ENCODE measurements at places on chromosomes 2 and 18.

GRCh38 chr18:54206447-54206846, 18.0 kb downstream of the MBD2 start:
- no peak for DNase-seq

DNA sequence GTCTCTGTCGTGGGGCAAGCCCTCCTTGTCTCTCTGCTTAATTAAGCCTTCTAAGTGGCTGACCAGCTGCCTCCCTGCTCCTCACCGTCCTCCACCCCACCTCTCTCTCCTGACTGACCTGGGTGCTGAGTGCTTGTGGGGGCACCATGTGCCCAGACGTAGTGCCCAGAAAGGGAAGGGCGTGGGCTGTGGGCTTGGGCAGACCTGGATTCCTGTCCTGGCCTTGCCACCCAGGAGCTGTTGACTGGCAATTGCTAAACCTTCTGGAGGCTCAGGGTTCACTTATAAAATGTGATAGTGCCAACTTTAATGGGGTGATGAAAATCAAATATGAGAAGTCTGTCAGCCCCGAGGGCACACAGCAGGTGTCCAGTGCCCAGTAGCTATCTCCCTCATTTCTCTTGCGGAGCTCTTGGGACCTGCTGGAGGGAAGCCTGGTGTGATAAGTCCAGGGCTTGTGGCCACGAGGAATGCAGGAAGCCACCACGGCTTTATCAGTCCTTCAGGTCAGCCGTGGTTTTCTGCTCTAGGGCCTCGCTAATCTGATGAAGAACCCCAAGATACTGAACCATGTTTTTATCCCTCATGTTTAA, 22.0 kb upstream of the INHBB start:
- DNase-seq: no peak

DNA sequence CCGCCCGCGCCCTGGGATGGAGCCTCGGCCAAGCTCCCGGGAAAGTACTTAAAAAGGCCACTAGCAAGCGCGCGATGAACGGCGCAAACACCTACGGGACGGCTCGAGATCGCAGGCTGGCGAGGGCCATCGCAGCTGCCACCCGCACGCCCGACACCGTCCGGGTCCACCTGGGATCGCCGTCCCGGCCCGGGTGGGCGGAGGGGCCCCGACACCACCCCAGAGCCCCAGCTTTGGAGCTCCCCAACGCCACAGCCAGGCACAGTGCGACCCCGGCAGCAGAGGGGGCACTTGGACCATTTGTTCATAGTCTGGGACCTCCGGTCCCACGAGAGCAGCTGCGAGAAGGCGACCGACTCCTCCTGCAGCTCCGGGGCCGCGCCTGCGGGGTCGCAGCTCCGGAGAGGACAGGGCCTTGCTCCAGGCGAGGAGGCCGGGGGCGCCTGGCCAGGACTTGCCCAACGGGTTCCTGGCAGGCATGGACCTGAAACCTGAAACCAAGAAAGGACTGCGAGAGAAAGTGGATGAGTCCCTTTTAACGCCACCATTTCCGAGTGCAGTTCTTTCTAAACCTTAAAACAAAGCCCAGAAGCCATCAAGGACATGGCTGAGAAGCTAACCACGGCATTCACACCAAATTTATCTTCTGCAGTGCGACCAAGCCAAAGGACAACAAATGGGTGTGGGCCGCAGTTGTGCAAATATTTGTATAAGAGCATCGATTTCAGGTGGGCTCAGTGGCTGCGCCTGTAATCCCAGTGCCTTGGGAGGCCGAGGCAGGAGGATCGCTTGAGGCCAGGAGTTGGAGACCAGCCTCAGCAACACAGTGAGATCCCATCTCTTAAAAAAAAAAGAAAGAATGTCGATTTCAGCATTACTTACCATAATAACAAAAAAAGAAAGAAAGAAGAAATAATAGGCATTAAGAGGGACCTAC, 54.0 kb upstream of the IMP4 start:
- no peak for DNase-seq

GRCh38 chr2:101614127-101614759, 83.3 kb upstream of the MAP4K4 start:
- no peak for DNase-seq

DNA sequence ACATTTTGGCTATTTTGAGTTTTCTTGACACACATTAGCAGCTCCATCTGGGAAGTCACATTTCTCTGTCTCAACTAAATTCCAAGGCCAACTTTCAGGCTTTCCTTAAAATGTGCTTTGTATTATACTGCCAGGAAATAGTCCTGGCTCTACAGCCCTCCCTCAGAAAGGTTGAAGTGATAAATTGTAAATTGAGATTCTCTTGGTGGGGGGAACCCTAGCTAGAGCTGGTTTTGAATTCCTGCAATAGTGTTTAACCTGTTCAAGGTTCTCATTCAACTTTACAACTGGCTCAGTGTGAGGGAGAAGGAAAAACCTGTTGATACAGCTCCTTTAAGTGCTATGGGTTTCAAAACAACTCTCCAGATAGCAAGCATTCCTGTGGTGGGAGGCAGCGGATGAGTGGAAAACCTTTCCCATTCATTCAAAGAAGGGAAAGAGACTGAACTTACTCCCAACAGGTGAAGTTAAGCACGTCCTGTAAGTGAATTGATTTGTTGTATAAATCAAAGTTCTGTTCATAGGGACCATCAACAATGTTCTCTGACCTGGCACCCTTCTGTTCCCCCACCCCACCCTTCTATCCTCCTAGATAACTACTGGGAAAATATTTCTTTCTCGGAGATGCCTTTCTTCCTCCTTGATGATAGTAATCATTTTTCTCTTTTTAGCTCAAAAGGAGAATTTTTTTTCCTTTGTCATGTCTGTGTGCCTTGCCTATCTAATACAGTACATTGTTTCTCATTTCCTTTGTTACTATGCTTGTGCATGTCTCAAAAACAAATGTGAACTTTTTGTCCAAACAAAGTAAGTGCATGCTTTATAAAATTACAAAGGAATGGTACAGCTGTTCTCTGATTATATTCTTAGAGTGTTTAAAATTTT, 44.2 kb upstream of the SLC39A10 start:
- no peak for DNase-seq

GRCh38 chr18:5969989-5970403, 74.7 kb upstream of the TMEM200C start:
- no peak for DNase-seq

DNA sequence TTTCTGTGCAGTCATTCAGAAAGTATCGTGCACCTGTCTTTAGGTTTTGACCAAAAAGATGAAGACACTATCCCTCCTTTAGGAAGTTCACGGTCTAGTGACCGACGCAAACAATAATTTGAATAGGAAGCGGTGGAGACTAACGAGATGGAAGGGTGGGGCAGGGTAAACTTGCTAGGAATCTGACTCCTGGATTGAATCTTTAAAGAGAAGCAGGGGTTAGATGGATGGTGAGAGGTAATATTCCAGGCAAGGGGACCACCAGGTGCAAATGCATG, 651 bp upstream of the TXNL1 start:
- DNase-seq: no peak

GRCh38 chr2:20326163-20326780, 24.4 kb downstream of the PUM2 start:
- peak; percentile 22 for DNase-seq

DNA sequence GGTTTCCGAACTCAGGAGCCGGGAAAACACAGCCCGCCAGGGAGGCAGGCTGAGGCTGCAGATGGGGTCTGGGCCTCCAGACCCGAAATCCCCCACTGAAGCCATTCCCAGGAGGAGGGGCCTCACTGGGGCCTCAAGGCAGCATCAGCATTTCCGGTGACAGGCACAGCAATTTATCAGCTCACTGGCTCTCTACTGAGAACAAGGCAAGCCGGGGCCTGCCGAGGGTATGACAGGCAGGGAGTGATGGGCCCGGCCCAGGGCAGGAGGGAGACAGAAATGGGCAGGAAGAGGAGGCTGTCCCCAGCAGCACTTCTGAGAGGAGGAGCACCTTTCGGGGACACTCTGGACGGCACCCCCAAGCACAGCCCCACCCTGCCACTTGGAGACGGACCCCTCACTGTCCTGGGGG, 12.5 kb downstream of the SDC1 start:
- DNase-seq: no peak

DNA sequence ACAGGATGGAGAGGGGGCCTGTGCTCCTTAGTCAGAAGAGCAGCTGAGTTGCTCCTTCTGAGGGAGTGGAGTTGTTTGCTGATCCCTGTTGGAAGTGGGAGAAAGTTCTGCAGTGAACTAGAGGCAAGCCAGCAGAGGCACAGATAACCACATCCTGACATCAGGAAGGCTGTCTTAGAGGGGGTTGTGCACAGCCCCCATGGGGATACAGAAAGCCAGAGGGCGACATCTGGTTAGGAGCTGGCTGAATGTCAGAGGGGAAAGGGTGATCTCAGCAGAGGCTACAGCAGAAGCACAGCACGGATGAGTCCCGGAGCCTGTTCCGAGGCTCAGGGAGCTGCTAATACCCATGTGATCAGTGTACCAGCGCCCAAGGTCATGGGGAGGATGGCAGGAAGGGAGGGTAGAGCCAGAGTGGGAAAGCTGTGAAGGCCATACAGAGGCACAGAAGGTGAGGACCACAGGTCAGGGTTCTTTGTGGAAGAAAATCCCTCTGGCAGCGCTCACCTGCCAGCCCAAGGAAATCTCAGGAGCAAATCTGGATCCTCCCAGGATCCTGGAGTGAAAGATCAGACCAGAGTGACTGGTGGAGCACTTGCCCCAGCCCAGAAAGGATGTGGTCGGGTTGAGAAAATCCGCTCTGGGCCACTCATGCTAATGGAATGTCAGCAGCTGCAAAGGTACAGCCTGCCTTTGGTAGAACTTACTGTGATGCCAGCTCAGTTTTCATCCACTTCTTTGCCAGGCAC, 111.8 kb downstream of the STPG4 start:
- no peak for DNase-seq

DNA sequence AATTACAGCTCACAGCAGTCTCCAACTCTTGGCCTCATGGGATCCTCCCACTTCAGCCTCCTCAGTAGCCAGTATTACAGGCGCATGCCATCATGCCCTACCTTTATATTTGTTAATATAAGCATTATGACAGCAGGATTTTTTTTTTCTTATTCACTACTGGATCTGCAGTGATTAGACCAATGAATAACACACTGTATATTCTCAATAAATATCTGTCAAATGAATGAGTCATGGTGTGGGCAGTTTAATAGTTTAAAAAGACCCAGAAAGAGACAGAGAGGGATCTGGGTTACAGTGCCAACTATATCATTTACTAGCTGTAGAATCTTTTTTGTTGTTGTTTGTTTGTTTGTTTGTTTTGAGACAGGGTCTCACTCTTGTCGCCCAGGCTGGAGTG, 62.4 kb upstream of the LTBP1 start:
- no peak for DNase-seq

DNA sequence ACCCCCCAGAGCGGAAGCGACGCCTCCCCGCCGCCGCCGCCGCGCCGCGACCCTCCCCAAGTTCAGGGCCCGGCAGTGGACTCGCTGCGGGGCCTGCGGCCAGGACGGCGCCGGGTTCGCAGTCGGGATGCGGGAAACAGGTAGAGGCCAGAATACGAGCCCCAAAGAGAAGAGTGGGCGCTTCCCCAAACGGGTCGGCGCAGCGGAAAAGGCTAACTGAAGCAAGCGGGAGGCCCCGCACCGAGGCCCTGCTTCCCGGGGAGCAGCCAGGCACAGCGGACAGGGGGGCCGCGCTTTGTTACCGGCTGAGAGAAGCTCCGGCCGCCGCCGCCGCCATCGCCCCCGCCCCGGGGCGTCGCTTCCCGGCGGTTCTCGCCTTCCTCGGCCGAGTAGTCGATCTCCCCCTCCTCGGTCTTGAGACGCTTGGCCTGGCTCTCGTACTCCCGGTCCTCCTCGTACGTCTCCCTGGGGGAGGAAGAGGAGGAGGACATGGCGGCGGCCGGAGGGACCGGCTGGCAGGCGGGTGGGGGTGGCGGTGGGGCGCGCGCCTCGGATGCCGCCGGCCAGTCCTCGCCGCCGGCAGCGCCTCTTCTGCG, 494 bp downstream of the HNRNPLL start:
- DNase-seq: peak; percentile 26

GRCh38 chr18:269480-270095, 1.7 kb upstream of the THOC1 start:
- DNase-seq: no peak

DNA sequence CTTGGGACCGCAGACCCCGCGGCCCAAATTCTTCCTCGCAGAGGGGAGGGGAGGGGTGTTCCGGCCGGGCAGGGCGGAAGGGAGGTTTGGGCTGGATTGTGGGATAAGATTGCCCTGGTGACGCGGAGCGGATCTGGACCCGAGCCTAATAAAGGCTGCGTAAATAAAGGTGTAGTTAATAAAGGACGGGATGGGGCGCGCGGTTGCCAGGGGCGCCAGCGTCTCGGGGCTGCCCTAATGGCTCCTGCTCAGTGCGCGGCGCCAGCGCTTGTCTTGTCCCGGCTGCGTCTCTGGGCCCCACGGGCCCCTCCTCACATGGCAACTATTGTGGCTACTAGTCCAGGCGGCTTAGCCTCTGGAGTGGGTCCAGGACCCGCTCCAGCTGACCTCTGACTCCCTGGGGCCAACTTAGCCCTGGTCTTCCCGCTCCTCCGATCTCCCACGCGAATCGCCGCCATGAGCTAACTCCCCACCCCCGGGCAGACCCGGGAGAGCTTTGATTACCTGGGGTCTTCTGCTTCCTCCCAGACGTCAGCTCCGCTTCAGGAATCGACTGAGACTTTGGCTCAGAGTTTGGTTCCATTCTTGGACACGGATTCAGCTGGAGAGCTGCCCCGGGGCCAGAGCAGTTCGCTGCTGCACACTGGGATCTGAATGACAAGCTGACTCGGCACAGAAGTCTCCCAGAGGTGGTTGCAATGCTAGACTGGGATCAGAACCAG, 36.5 kb downstream of the SLC25A52 start:
- DNase-seq: no peak

- DNase-seq: no peak
Measured at GRCh38 chr2:160261732-160262131, 61.7 kb upstream of the ITGB6 start.

- no peak for DNase-seq
Measured at GRCh38 chr2:175454953-175455389, 273.5 kb upstream of the ATP5MC3 start.

- peak; percentile 26 for DNase-seq
Measured at GRCh38 chr2:234257859-234258561, 207.5 kb downstream of the SPP2 start.

DNA sequence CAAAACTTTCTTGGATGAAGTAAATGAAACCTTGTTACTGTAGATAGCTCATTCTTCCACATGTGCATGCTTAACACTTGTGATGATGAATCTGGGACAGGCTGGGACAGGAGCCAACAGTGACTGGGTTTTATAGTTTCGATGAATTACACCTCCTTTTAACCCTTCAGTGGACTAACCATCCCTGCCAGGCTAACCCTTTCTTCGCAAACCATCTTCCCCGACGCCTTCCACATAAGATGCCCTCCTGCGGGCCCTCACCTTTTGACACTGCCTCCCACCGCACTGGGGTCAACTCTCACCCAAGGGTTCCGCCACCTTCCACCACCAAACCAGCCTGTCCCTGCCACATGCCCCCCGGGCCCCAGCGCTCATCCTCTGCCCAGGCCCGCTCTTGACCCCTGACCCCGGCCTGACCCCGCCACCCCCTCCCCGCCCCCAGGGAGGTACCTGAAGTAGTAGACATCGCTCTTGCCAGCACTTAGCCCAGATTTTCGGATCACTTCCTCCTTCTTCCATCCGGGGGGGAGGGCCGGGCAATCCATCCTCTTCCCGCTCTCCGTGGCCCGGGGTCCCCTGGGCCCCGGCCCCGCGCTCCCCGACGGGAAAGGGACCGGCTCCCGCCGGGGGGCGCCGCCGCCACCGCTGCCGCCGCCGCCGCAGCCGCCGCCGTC, 764 bp downstream of the MBD2 start:
- DNase-seq: peak; percentile 55
